ENCODE measurements at places on chromosomes 3 and 15.

DNA sequence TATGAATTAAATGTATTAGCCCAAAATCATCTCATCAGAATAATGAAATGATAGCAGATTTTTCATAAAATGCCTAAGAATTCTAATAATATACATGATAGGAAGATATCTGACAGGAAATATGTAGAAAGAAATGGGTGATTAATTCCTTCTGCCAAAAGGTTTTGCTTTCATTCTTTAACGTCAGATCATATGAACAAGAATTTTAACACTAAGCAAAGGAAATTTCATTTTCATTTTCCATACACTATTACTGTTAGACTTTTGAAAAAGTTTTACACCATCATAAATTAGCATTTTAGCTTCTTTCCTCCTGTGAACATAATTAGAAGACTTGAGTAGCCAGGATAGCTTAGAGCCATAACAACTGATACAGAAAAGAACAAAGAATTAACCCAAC is 1099.9 kb downstream of the NSUN3 start:
- DNase-seq = no peak

- DNase-seq = peak; percentile 65
These were observed 5.8 kb downstream of the PRRT3 start for GRCh38 chr3:9946112-9947024.

- DNase-seq = no peak
These were observed 56.9 kb upstream of the PHLDB2 start for GRCh38 chr3:111802163-111802625.

DNA sequence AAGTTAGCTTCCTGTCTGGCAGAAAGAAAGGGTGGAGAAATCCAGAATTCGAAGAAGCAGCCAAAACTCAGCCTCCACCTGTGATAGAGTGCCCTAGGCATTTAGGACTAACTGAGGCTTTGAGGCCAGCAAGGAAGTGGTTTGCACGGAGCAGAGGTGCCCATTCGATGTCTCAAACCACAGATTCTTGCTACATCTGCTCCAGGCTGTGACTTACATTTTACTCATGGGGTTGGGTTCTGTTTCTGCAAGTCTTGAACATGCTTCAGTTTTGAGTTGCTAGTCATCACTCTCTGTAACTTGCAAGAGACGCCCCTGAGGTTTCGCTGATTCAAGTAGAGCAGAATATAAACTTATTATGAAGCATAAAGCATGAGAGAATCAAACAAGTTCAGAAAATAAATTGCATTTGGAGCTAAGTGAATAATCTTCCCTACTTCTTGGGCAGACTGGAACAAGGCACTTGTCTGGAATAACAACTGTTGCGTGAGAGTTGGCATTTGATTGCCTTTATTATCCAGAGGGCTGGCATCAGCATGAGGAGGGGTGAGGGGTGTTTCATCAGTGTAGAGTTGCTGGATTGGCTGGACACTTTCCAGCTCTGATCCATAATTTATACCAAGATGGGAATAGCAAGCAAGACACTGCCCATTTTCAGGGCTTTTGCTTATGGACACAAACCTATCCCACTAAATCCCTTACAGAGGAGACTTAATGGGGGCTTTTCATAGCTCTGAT is 256.5 kb downstream of the AGBL1 start:
- DNase-seq = no peak

- no peak for DNase-seq
These were observed 33.0 kb downstream of the SLC6A20 start for GRCh38 chr3:45763303-45763675.

DNA sequence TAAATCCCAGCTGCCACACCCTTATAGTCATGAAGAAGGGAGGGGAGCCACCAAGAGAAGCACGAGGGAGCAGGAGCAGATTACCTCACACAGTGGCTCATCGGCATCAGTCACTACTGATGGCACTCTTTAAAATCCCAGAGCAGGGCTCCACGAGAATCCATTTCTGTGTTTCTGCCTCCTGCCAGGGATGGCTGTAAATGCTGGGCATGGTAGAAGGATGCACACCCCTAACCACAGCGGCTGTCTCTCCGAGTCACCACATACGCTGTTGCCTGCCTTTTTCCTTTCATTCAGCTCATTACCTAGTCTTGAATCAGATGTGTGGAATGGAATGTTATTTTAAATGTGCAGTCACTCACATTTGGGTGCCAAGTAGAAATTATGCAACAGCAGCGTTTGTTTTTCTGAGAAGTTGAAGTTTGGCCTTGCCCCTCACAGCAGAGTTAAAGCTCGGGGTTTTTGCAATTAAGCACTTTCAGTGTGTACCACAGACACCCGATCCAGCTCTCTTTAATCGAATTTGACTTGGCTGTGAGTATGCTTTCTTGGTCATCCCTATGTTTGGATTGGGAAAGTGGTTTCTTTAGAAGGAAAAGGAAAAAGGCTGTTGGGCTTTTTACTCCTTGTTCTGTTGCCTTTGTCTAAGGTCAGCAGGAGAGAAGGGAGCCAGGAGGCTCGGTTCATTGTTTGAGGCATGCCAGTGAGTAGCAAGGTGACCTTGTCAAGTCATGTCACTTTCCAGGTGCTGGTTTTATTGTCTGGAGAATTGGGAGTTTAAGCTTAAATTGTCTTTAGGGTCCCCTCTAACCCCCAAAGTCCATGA is 284.2 kb upstream of the TPM1 start:
- peak; percentile 83 for DNase-seq

GRCh38 chr3:183526838-183527427 is 28.6 kb downstream of the KLHL6 start:
- no peak for DNase-seq

DNA sequence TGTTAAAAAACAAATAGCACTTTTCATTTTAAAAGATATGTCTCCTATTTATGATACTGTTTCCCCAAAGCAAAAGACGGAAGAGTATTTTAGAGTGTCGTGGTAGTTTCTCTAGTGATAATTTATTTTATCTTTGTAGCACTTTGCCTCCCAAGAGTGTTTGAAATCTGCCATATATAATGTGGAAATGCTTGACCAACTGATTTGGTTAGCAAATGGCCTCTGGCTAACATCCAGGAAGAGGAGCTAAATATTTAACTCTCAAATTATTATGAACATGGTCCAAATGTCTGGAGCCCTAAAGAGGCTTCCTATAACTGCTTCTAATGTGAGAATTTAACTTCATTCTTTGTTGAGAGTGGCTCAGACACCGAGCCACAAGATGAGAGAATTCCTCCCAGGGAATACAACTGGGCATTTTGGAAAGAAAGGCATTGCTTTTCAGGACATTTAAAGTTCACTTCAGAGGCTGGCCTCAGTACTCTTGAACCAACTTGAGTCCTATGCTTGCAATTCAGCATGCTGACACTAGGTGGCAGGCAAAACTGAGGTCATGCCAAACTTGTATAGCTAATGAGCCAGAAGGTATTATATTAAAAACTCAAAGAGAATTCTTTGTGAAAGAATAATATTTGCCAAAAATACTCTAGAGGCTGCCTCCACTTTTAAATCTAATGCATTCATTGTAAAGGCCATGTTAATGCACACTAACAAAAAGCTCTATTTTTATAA is 104.5 kb downstream of the RARB start:
- no peak for DNase-seq

- peak; percentile 73 for DNase-seq
These were observed at the start of gene KY for GRCh38 chr3:134650431-134651346. Gene KY (minus strand): TSS chr3:134651022. CDS start chr3:134650960, 62 bp downstream.

GRCh38 chr15:47355759-47356158 is 361.5 kb upstream of the SEMA6D start:
- DNase-seq = no peak

DNA sequence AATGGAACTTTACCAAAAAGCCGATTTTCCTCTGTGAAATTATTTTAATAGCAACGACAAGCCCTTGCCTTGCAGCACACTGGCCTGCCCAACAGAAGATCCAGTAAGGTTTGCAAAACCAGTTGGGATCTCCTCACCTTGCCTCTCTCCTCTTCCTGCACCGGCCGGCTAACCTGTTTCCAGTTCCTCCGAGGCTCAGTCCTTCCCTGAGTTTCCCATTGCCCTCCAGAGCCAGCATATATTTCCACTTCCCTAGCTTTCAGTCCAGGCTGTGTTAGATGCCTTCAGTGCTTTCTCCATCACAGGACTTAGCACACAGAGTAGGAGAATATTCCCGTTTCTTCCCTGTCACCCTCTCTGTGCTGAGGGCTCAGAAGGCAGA is 60.3 kb downstream of the NOX5 start:
- no peak for DNase-seq

DNA sequence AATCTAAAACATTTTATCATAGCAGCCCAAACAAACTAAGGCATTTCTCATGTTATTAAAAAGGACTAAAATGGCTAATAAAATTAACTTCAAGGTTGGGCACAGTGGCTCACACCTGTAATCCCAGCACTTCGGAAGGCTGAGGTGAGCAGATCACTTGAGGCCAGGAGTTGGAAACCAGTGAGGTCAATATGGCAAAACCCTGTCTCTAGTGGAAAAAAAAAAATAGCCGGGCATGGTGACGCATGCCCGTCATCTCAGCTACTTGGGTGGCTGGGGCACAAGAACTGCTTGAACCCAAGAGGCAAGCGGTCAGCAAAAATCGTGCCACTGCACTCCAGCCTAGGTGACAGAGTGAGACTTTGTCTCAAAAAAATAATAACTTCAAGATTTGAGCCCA is 110.2 kb downstream of the NR2E3 start:
- no peak for DNase-seq

- DNase-seq = no peak
These were observed 413.4 kb downstream of the MAGI1 start for GRCh38 chr3:65625305-65625704.

DNA sequence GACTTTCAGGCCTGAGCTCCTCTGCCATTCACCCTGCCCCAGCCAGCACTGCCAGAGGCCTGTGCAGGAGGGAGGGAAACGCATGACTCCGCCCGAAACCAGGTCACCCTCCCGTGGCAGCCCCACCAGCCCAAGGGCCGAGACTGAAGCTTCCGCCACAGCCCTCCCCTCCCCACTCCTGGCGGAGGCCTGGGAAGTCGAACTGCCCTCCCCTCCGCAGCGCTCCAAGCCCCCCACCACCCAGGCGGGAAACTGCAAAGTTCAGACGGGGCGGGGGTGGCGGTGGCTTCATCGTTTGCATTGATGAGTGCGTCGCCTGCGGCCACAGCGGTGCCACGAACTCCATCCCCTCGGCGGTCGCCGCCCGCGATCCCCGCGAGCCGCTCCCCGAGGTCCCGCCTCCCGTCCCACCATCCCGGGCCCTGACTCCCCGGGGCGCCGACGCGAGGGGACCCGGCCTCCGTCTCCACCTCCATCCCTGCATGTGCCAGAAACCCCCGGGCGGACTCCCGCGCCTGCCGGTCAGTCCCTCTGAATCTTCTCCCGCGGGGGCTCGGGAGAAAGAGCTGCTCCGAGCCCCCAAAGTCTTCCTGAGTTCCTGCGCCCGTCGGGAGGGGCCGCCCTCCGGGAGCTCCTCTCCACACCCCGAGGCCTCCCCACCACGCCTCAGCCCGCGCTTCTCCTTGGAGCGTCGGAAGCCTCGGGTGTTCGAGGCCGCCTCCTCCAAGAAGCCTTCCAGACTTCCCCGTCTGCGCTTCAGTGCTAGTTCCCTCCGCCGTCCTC is 698 bp downstream of the MELTF start:
- DNase-seq = no peak

- DNase-seq = no peak
These were observed 16.1 kb downstream of the ATP10A start for GRCh38 chr15:25847051-25847450.

DNA sequence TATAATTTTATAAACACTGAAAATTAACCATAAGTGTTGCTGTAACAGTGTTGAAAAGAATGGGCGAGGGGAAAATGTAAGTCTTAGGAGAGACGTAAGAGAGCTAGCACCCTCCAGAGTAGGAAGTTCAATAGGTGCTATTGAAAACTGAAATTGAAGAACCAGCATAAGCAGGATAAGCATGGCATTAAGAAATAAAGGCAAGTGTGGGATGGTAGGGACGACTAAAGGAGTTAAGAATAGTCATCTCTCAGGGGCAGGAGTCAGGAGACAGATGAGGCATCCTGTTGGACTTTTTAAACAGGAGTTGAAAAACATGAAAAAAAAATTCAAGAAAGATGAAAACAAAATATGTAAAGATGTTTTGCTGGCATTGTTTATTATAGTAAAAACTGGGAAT is 43.5 kb downstream of the ABHD2 start:
- no peak for DNase-seq

- DNase-seq = no peak
These were observed 295.1 kb upstream of the PROK2 start for GRCh38 chr3:72080095-72080494.

DNA sequence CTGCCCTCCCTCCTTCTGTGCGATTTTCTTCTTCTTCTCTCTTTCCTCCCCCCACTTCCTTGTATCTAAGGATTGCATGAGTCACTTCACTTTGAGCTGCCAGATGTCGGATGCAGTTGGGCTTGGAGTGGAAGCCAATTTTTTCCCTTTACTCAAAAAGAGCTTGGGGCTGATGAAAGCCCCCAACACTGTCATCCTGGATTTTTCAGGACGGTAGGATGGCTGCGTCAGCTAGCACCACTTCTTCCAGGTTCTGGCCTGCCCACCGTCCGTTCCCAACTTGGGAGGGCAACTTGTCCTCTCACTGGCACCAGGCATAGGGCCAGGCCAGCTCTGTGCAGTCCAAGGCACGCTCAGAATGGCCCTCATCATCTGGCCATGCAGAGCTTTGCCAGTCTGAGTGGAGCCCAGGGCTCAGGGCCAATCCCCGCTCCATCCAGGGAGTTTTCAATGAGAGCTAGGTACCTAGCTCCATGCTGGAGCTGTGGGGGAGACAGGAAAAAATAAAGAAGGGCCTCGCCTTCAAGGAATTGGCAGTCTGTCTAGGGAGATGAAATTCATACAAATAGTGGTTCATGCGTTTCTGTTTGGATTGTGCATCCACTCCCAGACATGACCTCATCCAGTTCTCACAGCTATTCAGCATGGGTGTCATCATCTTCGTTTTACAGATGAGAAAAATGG is 47.7 kb upstream of the INSYN1 start:
- peak; percentile 86 for DNase-seq

Measured in ascending aorta (tissue), 2 donors.